Retinal pigment epithelial cell (primary cell): ENCODE measurements at places on chromosomes 11 and 22.
A peak's percentile ranks its signal among the peaks of the same experiment; 100 is the strongest.

DNA sequence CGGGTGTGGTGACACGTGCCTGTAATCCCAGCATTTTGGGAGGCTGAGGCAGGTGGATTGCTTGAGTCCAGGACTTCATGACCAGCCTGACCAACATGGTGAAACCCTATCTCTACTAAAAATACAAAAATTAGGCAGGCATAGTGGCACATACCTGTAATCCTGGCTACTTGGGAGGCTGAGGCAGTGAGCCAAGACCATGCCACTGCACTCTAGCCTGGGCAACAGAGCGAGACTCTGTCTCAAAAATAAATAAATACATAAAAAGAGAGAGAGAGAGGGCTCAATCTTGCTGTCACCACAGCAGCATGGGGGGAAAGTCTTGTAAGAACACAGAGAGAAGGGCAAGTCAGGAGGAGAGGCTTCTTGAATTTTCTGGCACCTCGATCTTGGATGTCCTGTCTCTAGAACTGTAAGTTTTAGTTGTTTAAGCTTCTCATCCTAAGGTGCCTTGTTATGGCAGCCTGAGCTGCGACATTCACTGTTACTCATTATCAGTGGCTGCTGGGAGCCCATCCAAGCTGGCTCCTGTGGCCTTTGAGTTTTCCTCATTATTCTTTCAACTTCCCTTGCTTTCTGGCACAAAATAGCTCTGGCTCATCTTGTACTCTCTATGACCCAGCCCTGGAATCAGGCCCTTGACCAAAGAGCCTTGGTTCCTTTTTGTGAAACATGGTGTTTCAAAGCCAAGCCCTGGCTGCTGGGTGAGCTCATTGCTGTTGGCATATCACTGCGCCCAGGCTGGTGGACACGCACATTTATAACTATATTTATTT lies 8.0 kb upstream of the PSMC3 start:
- DNase-seq: no peak

DNA sequence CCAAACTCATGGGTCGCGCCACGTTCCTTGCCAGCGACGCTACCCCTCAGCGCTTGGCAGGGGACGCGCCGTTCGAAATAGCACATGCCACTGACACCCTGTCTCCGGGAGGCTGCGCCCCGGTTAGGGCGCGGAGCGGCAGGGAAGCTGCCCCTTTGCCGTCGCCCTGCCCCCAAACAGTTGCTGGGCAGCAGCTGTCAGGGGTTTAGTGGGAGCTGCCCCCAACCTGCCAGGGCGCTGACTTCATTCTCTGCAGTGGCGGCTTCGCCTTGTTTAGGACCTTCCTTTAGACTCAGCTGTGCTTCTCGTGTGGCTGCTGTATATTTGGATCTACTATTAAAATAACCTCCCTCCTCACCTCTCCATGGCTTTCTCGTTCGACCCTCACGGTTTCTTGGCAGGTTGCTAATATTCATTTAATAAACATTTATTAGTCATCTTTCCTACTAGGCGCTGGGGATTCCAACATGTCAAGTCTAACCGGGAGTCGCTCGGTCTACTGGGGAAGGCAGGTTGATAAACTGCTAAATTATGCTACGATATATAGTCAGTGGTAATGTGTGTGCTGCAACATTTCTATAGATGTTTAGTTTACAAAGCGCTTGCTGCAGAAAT lies 782 bp downstream of the TMEM109 start:
- no peak for DNase-seq

DNA sequence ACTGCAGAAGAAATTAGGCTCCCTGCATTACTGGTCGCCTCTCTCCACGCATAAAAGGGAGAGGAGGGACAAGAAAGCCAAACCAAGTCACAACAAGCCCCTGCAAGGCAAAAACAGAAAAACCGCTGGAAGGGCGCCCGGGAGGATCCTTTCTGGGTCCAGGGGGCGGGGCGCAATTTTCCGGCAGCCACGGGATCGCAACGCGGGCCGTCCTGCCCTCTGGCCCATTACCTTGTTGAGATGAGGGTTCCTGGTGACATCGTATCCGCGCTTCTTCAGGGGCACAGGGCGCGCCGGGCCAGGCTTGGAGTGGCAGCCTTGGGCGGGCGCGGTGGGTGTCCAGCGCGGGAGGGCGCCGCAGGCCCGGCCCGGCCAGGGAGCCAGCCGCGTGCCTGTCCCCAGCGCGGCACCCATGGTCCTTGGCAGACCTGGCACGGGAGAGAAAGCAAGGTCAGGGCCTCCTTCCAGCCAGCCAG lies 847 bp downstream of the ME3 start:
- DNase-seq: no peak

GRCh38 chr11:120432056-120433018 lies 79.2 kb upstream of the GRIK4 start:
- DNase-seq: peak; percentile 98

- no peak for DNase-seq
These were observed 280.7 kb downstream of the DLG2 start for GRCh38 chr11:85346484-85346883.

DNA sequence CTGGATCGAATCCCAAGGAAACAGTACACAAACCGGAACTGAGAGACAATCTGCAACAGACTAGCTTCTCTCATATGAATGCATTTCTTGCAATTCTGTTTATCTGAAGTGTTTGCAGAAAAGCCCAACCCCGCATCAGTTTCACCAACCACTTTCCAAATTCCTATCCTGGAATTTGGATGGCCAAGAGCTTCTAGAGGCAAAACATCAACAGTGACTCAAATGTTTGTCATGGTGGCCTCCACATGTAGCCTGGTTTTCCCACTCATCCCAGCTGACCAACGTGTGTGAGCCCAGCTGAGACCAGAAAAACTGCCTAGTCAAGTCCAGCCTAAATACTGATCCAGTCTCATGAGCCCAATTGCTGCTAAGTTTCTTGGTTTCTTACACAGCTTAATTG lies 8.3 kb upstream of the MIEF1 start:
- no peak for DNase-seq

- DNase-seq: no peak
These were observed 31.9 kb upstream of the RTL6 start for GRCh38 chr22:44529827-44530523.

- no peak for DNase-seq
These were observed 26.7 kb downstream of the SYT9 start for GRCh38 chr11:7278314-7278917.

DNA sequence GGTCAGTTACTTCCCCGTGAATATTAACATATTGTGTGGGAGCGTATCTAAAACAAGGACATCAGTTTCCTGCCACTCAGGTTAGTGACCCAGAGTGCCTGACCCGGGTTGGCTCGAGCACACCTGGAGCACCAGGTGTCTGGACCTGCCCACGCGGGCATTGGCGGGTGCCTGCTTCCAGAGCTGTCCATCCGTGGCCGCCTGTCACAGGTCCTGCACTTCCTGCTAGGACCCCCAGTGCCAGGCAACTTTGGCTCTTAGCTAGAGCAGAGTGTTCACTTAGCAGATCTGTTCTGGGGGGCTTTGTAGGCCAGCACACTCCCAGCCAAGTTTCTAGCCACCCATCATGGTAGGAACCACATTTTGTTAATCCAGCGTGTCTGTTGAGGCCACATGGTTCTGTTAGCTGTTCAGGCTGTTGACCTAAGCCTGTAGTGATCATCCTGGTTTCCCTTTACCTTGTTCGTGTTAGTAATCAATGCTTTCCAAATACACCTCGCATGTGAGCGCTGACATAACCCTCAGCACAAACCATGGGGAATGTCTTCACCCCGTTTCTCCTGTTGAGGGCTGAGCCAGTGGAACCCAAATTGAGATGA lies 29.5 kb downstream of the MOV10L1 start:
- no peak for DNase-seq

DNA sequence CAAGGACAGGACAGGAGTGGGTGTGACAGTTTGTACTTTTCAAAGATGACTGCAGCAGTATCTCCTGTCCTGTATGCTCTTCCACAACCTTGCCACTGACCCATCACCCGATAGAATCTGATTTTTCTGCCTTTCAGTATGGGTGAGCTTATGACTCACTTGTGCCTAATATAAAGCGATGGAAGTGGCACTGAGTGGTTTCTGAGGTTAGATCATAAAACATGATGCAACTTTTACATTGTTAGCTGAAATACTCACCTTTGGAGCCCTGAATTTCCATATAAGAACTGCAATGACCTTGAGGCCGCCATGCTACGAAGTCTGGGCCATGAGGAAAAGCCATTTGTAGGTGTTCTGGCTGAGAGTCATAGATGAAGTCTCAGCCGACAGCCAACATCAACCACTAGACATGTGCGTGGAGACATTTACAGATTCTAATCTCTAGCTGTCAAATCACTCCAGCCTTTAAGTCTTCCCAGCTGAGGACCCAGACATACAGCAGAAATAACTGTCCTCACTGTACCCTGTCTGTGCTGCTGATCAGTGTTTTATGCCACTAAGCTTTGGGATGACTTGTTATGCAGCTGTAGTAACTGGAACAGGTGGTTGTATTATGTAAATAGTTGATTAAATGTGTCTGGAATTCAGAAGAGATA lies 105.9 kb upstream of the ARHGAP20 start:
- DNase-seq: no peak

DNA sequence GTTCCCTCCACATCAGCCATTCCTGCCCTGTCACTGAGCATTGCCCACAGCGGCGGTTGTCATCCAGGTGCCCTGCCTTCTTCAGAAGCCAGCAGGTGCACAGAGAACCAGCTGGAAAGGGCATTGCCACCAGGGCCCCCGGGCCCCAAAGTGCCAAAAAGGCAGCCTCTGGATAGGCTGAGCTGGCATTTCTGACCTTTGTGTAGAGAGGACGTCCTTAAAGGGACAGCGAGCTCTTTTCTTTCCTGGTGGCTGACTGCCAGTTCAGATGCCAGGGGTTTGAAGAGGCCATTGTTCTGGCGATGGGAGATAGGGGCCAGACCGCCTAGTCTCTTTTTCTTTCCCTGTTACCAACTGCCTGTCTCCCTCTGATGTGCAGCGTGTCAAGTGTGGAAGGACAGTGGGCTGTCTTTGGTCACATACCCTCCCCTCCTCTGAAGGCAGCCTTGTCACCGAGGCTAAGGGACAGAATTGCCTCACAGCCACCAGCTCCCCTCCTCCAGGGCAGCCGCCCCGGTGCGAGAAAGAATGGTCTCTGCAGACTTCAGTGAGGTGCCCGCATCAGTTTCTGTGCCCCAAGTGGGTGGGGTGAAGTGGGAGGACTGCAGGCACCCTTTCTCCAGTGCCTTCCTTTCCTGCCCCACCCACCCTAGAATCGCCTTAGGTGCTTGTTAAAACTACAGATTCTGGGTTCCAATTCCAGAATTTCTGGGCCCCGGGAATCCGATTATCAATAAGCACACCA lies 109.6 kb downstream of the SCN3B start:
- no peak for DNase-seq

GRCh38 chr11:31809857-31810778 lies 1.0 kb downstream of the PAX6 start:
- DNase-seq: no peak

- DNase-seq: no peak
These were observed 59.5 kb downstream of the TNRC6B start for GRCh38 chr22:40237241-40237640.

GRCh38 chr11:100687630-100688395 lies 725 bp downstream of the ARHGAP42 start:
- peak; percentile 59 for DNase-seq

DNA sequence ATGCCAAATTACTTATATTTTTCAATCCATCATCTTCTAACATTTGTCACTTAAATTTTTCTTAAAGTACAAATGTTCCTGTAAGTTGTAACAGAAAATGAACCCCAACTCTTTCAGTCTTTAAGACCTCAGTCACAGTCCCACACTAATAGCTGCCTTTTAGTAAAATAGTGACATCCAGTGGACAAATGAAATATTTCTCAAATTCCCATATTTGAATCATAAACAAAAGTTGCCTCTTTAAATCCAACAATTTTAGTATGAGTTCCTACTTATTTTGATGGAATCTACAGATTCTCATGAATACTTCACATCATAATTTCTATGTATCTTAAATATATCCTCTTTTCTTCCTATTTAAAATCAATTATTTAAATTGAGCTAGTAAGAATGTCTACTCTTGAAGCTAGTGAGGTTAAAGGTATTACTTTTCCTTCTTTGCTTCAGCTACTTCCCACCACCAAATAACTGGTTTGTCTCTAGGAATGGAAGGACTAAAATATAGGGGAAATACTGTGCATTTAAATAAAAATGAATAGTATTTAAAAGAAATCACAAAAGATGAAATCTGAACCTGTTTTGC lies 9.2 kb downstream of the LIN7C start:
- no peak for DNase-seq

- no peak for DNase-seq
These were observed 30.7 kb upstream of the KCNQ1OT1 start for GRCh38 chr11:2730272-2731129.

DNA sequence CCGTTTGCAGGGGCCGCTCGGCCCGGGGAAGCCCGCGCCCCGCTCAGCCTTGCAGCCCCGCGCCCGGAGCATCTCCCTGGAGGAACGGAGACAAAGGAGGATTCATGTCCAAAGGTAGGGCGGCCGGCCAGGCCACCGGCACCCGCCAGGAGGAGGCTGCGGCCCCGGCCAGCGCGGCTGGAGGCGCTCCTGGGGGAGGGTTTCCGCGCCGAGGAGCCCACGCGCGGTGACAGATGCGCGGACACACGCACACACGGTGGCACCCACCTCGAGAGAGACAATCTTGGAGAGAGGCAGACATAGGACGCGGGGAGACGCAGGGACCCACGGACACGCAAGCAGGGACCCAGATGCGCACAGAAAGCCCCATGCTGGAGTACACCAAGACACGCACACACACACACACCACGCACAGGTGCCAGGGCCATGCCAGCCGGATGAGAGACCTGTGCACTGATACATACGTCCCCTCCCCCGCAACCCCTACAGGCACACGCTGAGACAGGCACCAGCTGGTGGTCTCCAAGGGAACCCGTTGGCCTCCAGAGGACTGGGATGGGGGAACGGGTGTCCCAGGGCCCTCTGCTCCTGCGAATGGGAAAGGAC lies 7.8 kb downstream of the SEPTIN3 start:
- DNase-seq: no peak

DNA sequence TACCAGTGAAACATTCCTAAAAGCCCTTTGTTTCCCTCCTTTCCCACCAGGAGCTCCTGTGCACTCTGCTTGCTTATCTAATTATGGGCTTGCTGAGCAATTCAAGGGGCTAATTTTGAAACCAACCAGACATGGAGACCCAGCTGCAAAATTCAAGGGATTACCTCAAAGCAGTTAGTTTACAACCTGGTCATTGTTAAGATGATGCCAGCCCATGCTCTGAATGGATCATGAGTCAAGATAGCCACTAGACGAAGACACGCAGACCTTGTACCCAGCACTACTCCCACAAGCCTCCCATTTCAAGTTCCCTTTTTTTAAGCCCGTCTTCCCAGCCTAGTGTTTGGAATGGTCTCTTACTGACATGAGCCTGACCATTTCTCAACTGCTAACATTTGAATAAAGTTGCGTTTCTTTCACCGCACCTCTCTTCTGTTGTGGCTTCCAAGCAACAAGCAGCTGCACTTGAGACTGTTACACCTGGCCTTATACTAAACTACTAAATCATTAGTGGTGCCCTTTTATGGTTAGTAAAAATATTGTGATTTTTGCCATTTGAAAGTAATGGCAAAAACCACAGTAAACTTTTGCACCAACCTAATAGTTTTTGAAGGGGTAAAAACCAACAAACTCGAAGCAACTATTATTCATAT lies 315.3 kb upstream of the LUZP2 start:
- no peak for DNase-seq

- DNase-seq: no peak
These were observed 8.1 kb downstream of the SLC17A6 start for GRCh38 chr11:22346282-22346681.

- no peak for DNase-seq
These were observed 2.6 kb downstream of the BAIAP2L2 start for GRCh38 chr22:38107692-38108515.

- DNase-seq: no peak
These were observed 345.6 kb downstream of the DLG2 start for GRCh38 chr11:85281550-85281949.
